Stimulated activated CD8-positive, alpha-beta memory T cell treated with anti-CD3 and anti-CD28 coated beads, Interleukin-4, amount 100 ng/mL, for 4 hours (primary cell): ENCODE measurements at places on chromosomes 3 and 15.

DNA sequence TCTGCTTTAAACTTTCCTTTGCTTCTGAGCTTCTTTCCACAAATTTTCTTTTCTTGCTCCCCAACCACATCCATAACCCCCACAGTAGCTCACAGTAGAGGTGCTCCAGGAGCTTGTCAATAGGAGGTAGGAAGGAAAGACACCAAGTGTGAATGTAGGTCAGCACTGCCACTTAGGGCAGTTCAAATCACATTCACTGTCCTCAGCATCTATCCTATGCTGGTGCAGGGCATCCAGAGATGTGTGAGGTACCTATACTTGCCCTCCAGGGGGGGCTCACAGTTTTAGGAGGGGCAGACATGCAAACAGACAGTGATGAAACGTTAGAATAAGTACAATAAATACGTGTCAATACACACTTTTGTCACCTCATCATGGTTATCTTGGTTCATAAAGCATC, 1.5 kb upstream of the SPSB4 start:
- DNase-seq: no peak

DNA sequence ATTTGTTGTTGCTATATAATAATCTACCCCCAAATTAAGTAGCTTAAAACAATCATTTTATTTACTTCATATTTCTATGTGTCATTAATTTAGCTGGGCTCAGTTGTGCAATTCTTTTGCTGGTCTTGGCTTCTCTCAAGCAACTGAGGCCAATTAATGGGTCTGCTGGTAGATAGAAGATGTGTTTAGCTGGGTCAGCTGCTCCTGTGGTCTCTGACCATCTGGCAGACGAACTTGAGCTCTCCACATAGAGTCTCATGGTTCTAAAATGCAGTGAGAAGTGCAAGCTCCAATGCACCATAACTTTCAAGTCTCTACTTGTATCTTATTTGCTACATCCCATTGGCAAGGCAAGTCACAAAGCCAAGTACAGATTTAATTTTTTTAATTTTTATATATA, 515.6 kb downstream of the ZIC1 start:
- DNase-seq: no peak

- no peak for DNase-seq
Observed at GRCh38 chr3:20999661-21000060, 751.3 kb downstream of the ZNF385D start.

- no peak for DNase-seq
Observed at GRCh38 chr3:149599236-149599635, 58.6 kb downstream of the WWTR1 start.

DNA sequence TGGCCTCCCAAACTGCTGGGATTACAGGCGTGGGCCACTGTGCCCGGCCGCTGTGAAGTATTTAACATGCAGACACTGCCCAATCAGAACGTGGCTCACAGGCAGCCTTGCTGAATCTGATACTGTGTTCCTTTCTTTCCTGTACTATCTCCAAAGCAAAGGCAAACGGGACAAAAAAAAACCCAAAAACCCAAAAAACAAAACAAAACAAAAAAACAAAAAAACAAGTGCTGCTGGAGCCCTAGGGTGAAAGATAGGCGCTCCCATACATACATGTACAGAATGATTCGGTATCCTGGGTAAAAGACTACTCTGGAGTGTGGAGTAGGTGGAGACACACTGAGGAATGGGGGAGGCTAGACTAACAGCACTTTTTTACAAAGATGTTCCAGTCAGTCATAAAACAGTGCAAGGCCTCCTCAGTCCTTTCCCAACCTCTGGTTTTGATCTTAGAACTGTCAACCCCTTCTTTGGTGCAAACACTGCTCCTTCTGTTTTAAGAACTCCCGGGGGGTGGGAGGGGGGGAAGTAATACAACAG, 7.7 kb upstream of the MAP1A start:
- no peak for DNase-seq

GRCh38 chr15:81939604-81940440, 106.0 kb downstream of the MEX3B start:
- no peak for DNase-seq

- DNase-seq: no peak
Observed at GRCh38 chr3:123352134-123352554, 96.7 kb downstream of the ADCY5 start.

DNA sequence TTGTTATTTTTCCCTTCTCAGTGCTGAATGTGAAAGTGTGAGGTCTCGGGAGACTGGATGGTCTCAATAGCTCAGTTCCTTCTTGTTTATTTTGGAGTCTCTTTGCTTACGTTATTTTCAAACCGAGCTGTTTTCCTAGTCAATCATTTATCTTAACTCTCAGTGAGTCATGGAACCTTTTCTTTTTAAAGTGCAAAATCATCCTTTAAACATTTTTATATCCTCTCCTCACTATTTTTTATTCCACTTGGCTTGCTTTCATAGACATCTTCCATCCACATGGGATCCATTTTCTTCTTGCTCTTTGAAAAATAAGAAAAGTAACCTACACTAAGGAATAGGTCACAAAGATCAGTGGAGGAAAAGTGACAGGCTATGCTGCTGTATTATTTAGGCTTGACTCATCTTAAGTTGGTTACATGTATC, 497.8 kb downstream of the NAALADL2 start:
- DNase-seq: no peak
